ENCODE measurements at places on chromosomes 13 and 19.

- no peak for DNase-seq
Measured at GRCh38 chr19:18293642-18294466, 12.4 kb upstream of the JUND start.

GRCh38 chr13:47251771-47252170, 354.9 kb upstream of the HTR2A start:
- no peak for DNase-seq

GRCh38 chr13:72652681-72653080, 74.7 kb downstream of the MZT1 start:
- peak; percentile 21 for DNase-seq

DNA sequence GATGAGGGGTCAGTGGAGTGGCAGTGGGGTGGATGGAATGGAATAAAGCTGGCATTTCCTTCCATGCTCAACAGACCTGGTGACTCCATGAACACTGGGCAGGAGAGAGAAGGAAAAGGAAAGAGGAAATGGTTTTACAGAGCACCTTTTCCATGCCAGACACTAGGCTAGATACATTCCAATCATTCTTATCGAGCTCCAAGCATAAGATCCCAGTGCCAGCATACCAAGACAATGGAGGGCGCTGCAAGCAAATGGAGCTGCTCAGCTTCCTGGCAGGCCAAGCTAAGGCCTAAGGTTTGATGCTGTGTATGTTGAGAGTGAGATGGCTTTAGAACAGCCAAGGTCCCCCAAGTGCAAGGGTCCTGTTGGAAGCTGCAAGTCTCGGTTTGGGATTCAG, 113.2 kb downstream of the HSPH1 start:
- DNase-seq, result no peak

GRCh38 chr19:55384131-55384919, at the start of gene TMEM238:
Gene TMEM238, minus strand, starts transcription at chr19:55384292. Its CDS starts 33 bp downstream, at chr19:55384259.
- DNase-seq, result no peak

DNA sequence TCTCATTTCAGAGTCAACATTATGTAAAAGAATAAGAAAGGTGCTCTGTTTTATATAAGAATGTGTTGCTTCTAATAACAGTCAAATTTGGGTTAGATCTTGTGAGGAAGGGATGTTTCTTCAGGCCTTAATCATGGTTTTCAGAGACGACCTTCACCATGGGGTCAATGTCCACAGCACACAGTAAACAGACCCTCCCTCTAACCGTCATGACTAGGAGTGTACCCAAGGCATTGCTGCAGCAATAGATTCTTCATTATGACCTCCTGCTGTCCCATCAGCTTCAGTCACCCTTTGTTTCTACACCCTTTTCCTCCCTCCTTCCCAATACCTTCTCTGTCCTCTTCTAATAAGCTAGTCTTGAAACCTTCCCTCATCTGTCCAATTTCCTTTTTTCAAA, 15.7 kb downstream of the SERPINE3 start:
- DNase-seq, result no peak

DNA sequence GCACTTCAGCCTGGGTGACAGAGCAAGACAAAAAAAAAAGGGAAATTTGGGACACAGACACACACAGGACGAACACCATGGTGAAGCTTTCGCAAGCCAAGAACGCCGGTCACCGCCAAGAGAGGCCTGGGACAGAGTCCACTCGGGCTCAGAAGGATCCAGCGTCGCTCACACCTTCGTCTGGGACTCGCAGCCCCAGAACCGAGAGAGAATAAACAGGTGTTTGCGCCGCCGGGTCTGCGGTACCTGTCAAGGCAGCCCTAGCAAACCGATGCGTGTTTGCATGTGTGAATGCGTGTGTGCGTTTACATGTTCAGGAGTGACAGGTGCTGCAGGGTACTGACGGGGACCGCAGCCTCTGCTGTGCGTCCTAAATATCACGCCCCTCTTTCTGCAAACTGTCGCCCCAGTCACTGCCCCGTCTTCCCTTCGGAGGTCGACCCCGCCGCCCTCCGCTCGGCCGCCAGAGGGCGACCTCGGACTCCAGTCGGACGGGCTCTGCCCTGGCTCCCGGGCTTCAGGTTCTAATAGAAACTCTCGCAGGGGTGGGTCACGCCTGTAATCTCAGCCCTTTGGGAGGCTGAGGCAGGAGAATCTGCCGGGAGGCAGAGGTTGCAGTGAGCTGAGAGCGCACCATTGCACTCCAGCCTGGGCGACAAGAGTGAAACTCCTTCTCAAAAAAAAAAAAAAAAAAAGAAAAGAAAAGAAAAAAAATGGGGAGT, 11.8 kb upstream of the CSNK1G2 start:
- no peak for DNase-seq

- no peak for DNase-seq
Measured at GRCh38 chr13:29521336-29521735, 74.2 kb downstream of the SLC7A1 start.

- DNase-seq, result no peak
Measured at GRCh38 chr13:27833206-27833605, 40.9 kb downstream of the GSX1 start.

- DNase-seq, result no peak
Measured at GRCh38 chr13:73065665-73066340, 7.0 kb downstream of the KLF5 start.

DNA sequence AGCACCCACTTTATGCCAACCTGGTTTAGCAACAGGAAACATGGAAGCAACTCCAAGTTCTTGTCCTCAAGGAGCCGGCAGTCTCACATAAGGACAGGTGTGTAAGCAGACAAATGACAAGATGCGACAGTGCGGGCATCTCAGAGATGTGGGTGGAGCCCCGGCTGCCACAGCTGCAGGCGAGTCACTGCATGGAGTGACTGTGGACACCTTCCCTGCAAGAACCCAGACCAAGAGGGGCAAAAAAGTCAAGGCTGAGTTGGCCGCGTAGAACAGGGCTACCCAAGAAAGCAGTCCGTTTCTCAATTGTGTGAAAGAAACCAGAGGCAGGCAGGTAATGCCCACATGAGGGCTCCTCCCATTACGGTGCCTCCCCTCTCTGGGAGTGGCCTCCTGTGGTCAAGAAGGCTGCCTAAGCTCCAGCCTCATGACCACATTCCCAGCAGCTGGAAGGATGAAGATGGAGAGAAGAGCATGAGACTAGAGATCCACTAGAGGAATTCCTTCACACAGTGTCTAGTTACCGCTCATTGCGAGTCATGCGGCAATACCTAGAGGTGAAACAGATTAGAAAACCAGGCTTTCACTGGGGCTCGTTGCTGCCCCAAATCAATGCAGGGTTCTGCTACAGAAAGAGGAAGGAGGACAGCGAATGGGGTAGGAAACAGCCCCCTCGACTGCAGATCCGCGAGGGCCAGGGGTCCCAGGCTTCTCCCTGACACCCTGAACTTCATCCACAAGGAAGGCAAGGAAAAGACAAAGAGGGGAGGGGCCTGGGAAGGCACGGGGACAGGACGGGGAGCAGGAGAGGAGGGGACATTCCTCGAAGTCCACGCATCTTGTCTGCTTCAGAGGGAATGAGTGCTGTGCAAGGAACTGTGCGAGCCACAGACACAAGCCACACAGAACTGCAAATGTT, 80.2 kb downstream of the SPACA7 start:
- DNase-seq, result no peak

- DNase-seq, result no peak
Measured at GRCh38 chr13:108195146-108195545, 20.2 kb downstream of the LIG4 start.

GRCh38 chr19:8466018-8466417, 21.2 kb downstream of the HNRNPM start:
- no peak for DNase-seq

GRCh38 chr13:76692346-76692745, 193.9 kb downstream of the KCTD12 start:
- DNase-seq, result no peak

DNA sequence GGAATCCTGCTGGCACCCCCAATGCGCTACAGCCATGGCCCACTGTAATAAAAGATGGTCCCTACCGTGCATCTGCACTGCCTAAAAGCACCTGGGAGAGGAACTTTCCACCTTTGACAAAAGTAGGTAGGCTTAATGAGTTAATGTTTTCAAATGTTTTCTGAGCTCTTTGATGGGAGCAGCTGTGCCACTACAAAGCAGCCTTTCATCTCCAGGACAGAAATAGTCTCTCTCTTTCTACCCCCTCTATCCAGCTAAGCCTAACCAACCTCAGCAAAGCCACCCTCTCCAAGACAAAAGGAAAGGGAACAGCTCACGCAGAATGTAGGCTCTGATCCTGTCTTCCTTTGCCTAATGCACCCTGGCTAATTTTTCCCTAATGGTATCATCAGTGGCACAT, 560.2 kb downstream of the UQCRFS1 start:
- DNase-seq, result no peak

DNA sequence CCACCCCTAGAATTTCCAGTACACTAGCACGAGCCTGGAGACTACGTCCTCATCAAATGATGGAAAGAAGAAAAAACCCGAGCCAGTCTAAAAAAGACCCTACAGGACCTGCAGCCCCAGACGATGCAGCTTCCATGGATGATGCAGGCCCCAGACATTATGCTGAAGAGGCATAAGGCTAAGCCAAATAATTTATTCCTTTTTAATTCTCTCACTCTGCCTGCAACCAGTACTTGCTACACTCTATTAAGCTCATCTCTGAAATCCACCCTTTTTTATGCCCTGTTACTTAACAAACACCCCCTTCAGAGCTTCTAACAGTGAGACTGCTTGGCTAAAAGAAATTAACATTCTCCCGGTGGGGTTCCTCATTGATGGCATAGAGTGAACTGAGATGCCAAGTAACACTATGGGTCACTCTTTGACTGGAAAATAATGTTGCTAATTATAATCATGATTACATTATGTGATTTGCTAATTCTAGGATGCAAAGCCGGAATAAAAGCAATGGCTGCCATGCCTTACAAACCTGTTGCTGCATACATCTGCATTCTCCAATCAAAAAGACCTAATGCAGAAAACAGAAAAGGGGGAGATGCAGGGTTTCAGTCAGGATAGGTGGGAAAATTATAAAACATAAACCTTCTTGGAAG, 1462.4 kb downstream of the UQCRFS1 start:
- DNase-seq, result no peak

GRCh38 chr13:67090856-67091255, 139.3 kb downstream of the PCDH9 start:
- no peak for DNase-seq

- no peak for DNase-seq
Measured at GRCh38 chr13:70541451-70541850, 433.2 kb upstream of the KLHL1 start.

GRCh38 chr19:7912697-7913564, 1.7 kb upstream of the TGFBR3L start:
- no peak for DNase-seq

DNA sequence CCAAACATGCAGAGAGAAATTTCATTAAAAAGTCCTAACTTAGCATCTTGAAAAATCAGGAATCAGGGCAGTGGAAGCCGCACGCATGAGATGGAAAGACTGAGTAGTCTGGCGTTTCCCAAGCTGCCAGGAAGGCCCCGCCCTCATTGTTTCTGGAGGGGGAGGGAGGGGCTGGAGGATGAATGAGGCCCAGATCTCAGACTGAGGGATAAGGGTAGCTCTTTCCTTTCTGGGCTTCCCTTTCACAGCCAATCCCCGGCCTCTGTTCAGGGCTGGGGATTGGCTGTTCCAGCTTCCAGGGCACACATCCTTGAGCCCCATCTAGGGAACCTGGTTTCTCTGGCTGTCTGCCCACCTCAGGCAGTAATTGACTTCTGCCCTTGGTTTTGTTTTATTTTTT, 7.3 kb downstream of the C19orf53 start:
- no peak for DNase-seq

DNA sequence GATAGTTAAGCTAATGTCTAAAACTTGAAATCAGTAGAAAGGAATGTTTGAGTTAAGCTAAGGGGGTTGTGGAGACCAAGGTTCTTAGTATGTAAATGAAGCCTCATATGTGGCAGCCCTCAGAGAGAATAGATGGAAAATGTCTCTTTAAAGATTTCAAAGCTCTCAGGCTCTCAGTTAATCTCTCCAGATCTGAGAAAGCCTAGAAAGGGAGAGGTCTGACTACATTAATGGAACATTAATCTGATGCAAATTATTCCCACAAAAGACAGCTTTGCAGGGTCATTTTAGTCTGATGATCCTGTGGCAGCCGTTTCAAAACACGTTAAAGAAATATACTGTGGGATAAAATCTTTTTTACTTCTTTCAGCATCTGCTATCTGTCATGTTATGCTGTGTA, 267.0 kb downstream of the SLC7A1 start:
- no peak for DNase-seq

DNA sequence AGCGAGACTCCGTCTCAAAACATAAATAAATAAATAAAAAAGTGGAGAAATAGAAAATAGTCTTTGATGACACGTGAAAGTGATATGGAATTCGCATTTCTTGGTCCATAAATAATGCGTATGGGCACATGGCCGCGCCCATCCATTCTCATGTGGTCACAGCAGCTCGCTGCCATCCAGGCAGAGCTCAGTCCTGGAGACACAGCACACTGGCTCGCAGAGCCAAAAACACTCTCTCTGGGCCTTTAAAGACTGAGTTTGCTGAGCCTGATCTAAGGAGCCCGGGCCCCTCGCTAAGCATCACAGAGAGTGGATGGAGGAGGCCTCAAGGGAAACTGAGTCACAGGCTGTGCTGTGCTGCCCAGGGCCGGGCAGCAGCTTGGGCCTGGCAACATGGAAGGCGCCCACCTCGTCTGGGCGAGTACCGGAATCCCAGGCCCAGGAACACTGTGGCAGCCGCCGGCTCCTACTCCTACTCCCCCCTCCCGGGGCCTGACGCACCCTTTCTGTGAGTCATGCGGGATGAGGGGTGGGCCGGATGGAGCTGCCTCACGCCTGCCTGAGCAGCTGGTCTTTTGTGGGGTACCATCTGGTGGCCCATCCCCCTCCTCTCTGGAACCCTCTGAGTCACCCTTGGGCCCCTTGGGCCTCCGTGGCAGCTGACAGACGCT, 28.9 kb upstream of the CACTIN start:
- DNase-seq, result peak; percentile 36

DNA sequence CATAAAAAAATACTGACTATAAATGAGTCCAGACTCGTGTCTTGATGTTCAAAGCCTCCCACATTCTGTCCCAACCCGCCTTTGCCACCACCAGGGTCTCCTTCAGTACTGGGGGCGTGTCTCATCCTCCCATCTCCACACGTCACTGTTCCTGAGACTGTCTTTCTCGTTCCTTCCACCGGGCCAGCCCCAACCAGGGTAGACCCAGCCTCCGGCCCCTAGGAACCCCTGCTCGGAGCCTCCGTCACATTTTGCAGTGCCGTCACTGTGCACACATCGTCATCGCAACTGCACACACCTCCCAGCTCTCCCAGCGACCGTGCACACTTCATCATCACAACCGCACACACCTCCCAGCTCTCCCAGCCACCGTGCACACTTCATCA, 73.4 kb downstream of the SPACA7 start:
- no peak for DNase-seq

DNA sequence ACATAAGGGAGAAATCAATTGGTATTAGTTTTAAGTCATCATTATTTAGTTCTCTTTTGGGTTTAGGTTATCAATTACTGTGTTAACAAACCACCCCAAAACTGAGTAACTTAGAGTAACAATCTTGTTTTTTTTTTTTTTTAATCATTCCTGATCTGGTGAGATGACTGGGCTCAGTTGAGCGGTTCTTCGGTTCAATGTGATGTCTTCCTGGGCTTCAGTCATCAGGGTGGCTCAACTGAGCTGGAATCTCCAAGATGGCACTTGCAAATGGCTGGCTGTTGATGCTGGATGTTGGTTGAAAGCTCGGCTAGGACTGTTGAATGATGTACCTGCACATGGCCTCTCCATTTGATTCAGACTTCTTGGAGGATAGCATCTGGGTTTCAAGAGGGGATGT, 3.2 kb upstream of the TARM1 start:
- DNase-seq, result no peak

- DNase-seq, result no peak
Measured at GRCh38 chr13:103033999-103034398, 32.2 kb downstream of the SLC10A2 start.

- DNase-seq, result no peak
Measured at GRCh38 chr19:49160450-49161189, 3.0 kb downstream of the TRPM4 start.

Data from keratinocyte (primary cell).